A549 treated with DMSO at 1 μM for 4 hours (cell line): ENCODE measurements at places on chromosomes 16 and 17. TPM values are rescaled to one million over a fixed set of nuclear protein-coding genes. Genes with fewer than 3 reads are reported as not detected.

The TBC1D16 gene
- total RNA-seq: 7.3 to 11.7 TPM (median 10.0 TPM) in 5 replicates

The BIRC5 gene
- total RNA-seq: 107 to 112 TPM (median 111 TPM) in 5 replicates

The PPP1R1B gene
- total RNA-seq: 0.18 TPM in 1 of 5 replicates, not detected in the others

The CTRB2 gene
- total RNA-seq: not detected in 5 replicates

The HEATR3 gene
- total RNA-seq: 12.0 to 19.0 TPM (median 17.0 TPM) in 5 replicates
